Mesenchymal stem cell (in vitro differentiated cells and primary cell): ENCODE measurements at places on chromosomes 2 and 18.

- peak; percentile 70 for DNase-seq
These were observed 96.0 kb downstream of the HNMT start for GRCh38 chr2:138060301-138060635.

DNA sequence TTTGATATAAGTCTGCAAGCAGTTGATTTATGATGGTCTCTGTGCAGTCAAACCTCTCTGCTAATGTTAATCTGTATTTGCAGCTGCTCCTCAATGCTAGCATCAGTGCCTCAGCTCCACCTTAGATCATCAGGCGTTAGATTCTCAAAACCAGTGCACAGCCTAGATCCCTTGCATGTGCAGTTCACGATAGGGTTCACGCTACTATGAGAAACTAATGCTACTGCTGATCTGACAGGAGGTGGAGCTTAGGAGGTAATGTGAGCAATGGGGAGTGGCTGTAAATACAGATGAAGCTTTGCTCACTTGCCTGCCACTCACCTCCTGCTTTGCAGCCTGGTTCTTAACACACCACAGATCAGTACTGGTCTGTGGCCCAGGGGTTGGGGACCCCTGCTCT lies 18.4 kb downstream of the RBKS start:
- no peak for DNase-seq

- DNase-seq, result peak; percentile 96
These were observed 5.6 kb downstream of the DTYMK start for GRCh38 chr2:241680827-241681599.

GRCh38 chr2:85246348-85246747 lies 81.4 kb downstream of the TGOLN2 start:
- no peak for DNase-seq

DNA sequence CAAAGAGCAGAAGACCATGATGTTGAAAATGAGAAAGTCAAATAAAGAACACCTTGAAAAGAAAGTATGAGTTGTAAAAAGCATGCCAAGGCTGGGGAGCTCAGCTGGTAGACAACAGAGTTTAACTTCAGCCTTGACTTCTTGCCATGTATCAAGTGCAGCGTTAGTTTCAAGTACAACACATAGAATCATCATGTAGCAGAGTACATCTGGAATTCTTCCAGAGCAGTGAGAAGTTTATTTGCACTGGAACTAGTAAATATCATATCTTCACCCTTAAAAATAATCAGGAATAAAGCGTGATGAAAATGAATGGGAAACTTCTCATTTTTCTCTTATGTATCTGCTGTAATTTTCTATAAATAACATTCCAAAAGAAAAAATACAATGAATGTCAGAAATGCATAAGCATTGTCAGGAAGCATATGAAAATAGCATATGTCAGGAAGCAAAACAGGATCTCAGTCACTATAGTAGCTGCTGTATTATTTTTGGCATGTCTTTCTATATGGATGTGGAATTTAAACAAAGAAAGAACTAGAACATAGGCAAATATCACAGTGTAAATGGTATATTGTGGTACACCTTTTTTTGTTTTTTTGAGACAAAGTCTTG lies 10.1 kb upstream of the SULT1C4 start:
- peak; percentile 15 for DNase-seq

DNA sequence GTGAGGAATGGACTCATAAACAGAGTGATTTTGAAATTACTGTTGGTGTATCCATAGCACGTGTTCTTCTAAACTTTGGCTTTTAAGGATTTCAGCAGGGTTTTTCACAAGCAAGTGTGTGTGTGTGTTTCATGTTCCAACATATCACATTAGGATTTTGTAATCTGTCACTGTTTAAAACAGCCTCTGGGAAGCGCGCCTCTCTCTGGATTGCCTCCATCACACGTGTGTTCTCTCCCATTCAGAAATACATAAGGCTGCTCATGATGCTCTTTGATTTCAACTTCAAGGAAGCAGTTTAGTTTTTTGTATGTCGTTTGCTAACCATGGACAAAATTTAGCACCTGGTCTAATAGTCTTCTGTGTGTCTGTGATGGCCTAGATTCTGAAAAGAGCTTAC lies 370.4 kb downstream of the MTX2 start:
- no peak for DNase-seq
